ENCODE measurements at places on chromosomes 12 and 14. TPM values are rescaled to one million over a fixed set of nuclear protein-coding genes. Genes with fewer than 3 reads are reported as not detected.

Gene GNB3
- total RNA-seq: 5.5 TPM

Gene ATL1
- 57.2 TPM for total RNA-seq

Gene TGFB3
- 23.0 TPM for total RNA-seq

Gene TPH2
- total RNA-seq: 1.00 TPM

Gene TBX3
- 3.7 TPM for total RNA-seq

Gene MYO1H
- total RNA-seq: 0.09 TPM

Gene KCNA5
- total RNA-seq: 2.9 TPM

Gene ANKRD33
- 0.09 TPM for total RNA-seq

Gene C12orf60
- total RNA-seq: 4.4 TPM

Gene KRT6A
- total RNA-seq: not detected

Gene SIX6
- total RNA-seq: not detected

Gene FOXG1
- 0.09 TPM for total RNA-seq

Gene CLEC9A
- total RNA-seq: not detected

Gene MAX
- total RNA-seq: 38.0 TPM

Gene TROAP
- total RNA-seq: 6.7 TPM

Gene ACOT6
- total RNA-seq: not detected

Gene RTRAF
- 56.3 TPM for total RNA-seq

Gene HSP90AA1
- 271 TPM for total RNA-seq

All from cerebellum (tissue), 4 donors.